Activated naive CD4-positive, alpha-beta T cell treated with anti-CD3 and anti-CD28 coated beads, Interleukin-2, amount 50 U/mL, for 72 hours (primary cell): ENCODE measurements at places on chromosomes 16 and 17.
A peak's percentile ranks its signal among the peaks of the same experiment; 100 is the strongest.

- DNase-seq: no peak
These were observed 2.0 kb downstream of the GRIN2A start for GRCh38 chr16:10180042-10180770.

DNA sequence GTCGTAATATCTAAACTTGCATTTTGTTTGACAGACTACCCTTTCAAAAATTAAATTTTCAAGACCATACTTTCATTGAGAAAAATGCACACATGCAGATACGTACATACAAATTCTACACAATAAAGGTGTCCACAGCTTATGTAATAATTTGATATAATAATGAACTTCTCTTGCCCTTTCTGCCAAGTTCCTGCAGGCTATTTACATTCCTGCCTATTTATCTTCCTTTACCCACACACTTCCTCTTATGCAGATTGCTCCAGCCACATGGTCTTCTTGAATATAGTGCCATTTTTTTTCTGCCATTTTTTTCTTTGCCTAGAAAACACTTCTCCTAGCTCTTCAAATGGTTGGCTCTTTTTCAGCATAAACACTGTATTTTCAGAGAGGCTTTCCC is 826.9 kb upstream of the CDH8 start:
- DNase-seq: no peak

DNA sequence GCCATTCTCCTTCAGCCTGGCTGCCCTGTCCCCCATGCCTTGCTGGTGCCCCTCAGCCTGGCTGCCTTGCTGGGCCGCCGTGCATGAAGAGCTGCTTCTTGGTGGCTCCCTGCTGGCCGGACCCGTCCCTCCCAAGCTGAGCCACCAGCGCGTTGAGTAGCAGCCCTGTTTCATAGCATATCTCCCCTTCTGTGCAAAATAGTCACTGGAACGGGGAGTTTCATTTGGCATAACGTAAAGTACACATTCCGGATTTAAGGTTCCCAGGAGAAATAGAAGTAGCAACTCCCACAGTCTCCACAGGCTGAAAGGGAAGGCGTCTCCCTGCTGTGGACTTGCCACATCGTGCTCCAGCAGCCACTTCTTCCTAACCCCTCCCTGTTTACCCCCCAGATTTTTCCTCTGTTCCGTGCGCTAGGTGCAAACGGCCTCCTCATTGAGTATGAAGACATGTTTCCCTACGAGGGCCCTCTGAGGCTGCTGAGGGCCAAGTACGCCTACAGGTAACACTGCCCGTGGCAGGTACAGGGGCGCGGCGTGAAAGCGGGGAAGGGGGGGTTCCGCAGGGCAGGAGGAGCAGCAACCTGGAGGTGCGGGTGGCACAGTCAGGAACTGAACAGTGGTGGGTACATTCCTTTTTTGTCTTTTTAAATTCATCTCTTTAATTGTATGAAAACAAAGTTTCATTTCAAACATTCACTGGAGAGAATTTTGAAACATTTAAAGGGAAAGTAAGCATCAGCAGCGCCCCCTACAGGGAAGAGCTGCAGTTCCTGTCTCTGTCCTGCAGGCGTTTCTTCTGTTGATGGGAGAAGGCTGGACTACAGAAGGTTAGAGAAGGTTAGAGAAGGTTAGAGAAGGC is 5.8 kb upstream of the OGFOD3 start:
- peak; percentile 71 for DNase-seq

GRCh38 chr17:17728550-17729251 is 47.4 kb downstream of the RAI1 start:
- no peak for DNase-seq

GRCh38 chr17:2406271-2406902 is 5.5 kb upstream of the MNT start:
- no peak for DNase-seq

DNA sequence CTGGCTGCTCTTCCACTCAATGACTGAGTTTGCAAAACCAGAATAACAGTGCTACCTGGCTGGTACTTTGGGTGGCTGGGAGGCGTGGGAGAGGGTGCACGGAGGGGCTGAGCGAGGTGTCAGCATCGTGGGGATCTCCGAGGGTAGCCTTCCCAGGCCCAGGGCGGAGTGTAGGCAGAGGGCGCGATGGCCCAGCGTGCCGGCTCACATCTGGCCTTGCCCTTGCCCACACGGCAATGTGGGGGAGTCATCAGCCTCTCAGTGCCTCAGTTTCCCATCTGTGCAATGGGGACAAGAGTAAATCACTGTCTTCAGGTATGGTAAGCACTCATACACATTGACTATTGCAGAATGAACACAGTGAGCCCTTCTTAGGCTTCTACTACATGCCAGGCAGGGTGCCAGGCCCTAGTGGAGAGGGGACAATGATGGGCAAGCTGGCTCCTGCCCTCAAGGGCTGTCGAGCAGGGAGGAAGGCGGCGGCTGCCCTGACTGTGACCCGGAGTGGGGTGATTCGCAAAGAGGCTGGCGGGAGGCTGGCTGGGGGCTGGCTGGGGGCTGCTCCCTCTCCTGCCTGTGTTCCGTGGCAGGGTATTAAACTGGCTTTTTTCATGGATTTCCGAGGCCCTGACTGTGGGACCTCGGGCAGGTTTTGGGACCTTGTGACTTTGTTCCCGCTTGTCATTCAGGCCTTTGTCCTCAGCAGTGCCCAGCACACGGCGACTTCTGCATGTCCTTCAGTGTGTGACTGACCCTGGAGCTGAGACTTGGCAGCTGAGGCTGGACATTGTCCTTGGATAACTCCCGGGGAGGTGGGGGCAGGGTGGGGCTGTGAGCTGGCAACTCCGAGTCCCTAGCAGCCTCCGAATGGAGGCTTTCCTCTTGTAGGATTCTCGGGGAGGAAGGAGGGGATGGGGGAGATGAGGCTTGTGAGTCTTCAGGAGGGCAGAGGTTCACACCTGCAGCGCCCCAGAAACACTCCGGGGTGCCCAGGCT is 243.1 kb downstream of the SEC14L1 start:
- DNase-seq: no peak

GRCh38 chr16:50696575-50697420 is 3.4 kb downstream of the NOD2 start:
- no peak for DNase-seq
